ENCODE measurements at places on chromosomes 5 and 9. TPM values are rescaled to one million over a fixed set of nuclear protein-coding genes. Genes with fewer than 3 reads are reported as not detected.

SPINK1 gene
- total RNA-seq: not detected

HSPA4 gene
- total RNA-seq: 129 TPM

INSL6 gene
- not detected for total RNA-seq

PPP2CA gene
- 117 TPM for total RNA-seq

ACSL6 gene
- total RNA-seq: not detected

CBY3 gene
- not detected for total RNA-seq

LRRC19 gene
- not detected for total RNA-seq

PAX5 gene
- total RNA-seq: not detected

TRPM6 gene
- total RNA-seq: under 0.01 TPM

PRSS3 gene
- 11.1 TPM for total RNA-seq

ORM2 gene
- not detected for total RNA-seq

IER5L gene
- 118 TPM for total RNA-seq

Data from smooth muscle cell of trachea (primary cell).